Fibroblast of skin of right biceps (primary cell): ENCODE measurements at places on chromosomes 13 and 19.

DNA sequence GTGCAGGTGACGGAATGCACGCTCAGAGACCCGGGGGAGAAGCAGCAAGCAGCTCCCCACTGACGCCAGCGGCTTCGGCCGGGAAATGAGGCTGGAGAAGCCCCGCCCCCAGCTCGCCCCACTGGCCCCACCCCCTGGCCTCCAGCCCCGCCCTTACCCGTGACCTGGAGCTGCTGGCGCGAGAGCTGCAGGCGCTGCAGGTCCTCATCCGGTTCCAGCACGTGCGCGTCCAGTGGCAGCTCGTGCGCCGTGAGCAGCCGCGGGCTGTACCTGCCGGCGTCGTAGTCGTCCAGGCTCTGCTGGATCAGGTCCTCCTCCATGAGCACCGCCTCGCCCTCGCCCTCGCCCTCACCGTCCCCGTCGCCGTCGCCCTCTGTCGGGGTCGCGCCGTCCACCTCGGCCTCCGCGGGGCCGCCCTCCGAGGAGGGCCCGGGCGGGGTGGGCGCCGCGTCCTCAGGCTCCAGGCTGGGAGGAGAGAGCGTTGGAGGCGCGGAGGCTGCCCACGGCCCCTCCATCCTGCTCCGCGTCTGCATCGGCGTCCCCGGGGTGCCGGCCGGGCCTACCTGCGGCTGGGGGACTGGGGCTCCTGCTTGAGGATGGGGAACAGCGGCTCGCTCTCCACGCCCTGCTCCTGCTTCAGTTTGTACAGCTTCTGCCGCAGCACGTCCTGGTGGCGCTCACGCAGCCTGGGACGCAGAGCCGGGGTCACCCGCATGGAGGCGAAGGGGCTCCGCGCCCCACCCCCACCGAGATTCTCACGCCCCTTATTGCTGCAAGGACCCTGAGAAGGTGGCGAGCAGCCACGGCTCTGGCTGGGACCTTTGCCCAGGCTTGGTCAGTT is 6.4 kb upstream of the TBXA2R start:
- no peak for DNase-seq

GRCh38 chr13:95382916-95383315 is 81.7 kb upstream of the ABCC4 start:
- no peak for DNase-seq

GRCh38 chr13:31093145-31093885 is 68.4 kb downstream of the HSPH1 start:
- no peak for DNase-seq

- DNase-seq: no peak
Measured at GRCh38 chr13:71939186-71939585, 72.2 kb upstream of the DACH1 start.

GRCh38 chr13:88142653-88143052 is 471.5 kb downstream of the SLITRK5 start:
- DNase-seq: no peak

DNA sequence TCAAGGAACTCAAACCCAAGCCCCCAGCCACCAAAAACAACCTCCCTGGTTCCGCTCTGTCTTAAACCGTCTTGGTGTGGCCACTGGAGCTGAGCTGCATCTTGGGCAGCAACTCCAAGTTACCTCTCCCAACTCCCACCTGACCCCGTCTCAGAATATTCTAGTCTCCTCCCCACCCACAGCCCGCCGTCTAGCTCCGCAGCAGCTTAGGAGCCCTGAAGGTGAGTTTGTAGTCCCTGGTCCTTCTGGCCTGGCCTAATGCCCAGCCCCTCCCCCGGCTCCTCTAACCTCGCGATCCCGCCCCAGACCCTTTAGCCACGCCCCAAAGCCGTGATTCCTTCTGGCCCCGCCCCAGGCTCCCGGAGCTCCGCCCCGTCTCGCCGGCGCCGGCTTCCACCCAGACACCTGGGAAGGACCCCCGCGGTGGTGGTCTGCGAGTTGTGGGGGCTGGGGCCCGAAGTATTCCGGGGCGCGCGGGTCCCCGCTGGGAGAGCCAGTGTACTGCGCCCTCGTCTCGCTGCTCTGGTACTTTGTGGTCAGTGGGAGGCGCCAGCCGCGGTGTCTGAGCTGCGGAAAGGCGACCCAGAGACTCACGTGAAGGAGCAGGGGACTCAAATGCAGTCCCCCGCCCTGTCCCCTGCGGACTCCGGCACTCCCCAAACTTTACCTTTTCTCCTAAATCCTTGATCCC is 2.5 kb upstream of the LHB start:
- peak; percentile 50 for DNase-seq

DNA sequence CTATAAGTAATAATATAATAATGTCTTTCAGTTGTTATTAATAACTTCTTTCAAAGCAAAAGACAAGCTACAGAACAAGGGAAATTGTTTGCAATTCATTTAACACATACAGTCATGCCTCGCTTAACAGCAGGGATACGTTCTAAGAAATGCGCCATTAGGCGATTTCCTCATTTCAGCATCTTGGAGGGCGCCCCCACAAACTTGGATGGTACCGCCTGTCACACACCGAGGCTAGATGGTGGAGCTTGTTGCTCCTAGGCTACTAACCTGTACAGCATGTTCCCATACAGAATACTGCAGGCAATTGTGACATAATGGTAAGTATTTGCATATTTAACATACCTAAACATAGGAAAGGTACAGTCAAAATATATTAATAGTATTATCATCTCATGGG is 8.2 kb upstream of the ANKRD10 start:
- DNase-seq: no peak

DNA sequence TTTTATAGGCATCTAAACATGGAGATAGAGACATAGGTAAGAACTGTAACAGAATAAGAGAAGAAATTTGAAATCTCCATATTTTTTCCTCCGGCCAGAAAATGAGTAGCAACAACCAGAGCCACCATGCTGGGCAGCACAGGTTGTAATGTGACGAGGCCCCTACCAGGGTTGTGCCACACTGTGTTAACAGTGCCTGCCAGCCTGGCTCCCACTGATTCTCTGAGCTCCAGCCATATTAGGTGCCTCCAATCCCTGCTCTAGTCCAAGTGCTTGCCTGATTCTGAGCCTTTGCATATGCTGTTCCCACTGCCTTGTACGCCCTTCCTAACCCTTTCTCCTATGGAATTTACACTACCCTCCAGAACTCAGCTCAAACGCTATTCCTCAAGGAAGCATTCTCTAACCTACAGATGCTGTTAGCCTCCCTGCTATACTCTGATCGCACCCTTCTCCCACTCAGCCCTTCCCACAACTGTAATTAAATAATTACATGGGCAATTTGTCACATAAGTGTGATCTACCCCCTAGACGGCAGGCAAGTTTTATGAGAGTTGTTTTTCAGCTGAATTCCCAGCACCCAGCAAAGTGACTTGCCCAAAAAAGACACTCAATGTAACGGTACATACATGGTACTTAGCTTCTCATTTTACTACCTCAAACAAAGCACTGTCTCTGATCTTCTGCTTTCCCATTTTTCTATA is 37.6 kb upstream of the STARD13 start:
- no peak for DNase-seq

DNA sequence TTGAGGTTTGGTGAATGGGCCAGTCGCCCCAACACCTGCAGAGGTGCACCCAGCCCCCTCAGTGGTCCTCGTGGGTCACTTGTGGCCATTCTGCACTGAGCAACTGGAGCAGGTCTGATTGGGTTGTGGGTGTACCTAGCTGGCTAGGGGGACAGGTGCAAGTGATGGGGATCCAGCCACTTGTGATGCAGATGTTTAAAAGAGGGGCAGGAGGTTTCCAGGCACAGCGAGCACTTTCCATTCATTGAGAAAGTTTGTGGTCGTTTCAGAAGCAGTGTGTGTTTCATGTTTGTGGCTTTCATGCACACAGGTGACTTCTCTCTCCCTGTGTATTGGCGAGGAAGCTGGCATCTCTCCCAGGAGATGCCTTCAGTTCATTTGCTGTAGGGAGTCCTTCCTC is 34.7 kb downstream of the TSSK6 start:
- no peak for DNase-seq

DNA sequence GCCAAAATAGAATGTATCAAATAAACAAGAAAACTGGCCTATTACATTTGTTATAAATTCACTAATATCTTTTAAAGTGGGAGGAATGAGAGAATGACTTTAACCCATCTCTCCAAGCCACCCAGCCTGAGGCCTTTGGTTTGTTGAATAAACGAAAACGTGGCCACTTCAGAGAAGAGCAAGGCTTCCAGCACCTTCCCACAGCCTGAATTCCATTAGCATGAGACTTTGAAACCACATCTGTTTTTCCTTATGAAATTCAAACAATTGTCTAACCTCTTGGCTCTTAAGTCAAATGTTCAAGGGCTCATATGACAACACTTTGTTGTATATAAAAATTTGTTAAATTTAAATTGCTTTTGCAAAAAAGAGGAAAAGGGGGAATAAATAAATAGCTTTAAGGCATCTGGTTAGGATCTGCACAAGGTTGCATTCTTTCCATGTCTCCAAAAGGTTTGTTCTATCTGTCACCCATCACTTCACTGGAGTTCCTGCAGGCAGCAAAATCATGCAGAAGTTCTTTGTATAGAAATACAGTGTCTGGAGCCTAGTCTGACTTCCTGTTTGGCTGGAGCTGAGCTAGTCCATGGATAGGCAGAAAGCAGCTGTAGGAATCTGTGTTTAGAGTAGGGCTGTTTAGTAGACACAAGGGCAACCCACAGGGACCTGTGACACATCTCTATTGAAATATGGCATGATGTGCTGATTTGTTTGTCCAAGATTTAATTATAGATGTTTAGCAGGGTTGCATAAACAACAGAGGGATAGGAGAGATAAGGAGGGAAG is 502.3 kb downstream of the KCTD12 start:
- DNase-seq: peak; percentile 92

DNA sequence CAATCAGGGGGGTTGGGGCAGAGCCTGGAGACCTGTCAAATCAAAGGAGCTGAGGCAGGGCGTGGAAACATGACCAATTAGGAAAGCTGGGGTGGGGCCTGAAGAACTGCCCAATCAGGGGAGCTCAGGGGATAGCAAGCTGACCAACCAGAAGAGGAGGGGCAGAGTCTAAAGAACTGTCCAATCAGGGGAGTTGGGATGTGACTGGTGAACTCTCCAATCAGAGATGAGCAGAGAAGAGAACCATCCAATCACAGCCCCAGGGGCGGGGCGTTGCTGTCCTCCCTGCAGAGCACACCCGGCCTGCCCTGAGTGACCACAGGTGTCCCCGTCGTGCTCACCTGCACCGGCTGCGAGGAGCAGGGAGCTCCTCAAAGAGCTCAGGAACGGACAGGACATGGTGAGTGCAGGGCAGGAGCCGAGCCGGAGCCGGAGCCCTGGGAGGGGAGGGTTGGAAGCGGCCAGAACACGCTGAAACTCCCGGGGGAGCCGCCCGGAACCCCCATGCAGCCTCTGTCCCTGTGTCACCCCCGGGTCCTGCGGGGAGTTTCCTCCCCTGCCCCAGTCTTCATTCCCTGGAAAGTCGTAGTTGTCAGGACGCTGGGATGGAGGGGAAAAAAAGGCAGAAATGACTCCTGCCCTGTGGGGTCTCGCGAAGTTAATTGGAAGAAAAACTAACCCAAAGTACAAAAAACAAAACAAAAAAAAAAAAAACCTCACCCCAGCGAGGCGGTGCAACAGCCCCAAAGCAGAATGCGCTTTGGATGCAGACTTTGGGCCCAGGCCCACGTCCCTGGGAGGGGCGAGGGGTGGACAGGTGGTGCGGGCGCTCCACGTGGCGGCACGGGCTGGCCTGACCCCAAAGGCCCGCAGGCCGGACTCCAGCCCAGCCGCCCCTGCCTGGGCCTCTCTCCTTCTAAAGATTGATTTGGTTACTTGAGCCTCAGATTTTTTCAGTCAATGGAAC is at the start of gene ZNF556:
TSS of gene ZNF556 (plus strand) at position 311 of the 967 bp plus-strand sequence. CDS start at position 398, 87 bp downstream.
- DNase-seq: no peak

DNA sequence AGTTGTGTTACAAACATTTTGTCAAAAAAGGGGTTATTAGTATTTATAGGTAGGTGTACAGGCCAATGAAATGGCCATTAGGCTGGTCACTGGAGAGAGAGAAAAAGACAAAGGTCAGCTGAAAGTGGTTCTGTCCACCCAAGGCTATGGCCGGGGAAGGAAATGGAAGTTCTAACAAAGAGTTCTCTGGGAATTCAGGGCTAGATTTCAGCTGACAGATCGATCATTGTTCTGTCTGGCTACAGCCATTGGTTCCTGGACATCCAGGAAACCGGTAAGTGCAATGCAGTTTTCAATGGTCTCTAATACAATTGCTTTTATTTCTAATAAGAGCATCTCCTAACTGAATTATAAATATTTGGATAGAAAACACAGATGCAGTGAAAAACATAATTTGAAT is 42.5 kb downstream of the MBNL2 start:
- DNase-seq: no peak

- peak; percentile 56 for DNase-seq
Measured at GRCh38 chr13:30300596-30300995, 6.8 kb downstream of the KATNAL1 start.

GRCh38 chr13:41751734-41752445 is 209.0 kb downstream of the VWA8 start:
- DNase-seq: no peak

DNA sequence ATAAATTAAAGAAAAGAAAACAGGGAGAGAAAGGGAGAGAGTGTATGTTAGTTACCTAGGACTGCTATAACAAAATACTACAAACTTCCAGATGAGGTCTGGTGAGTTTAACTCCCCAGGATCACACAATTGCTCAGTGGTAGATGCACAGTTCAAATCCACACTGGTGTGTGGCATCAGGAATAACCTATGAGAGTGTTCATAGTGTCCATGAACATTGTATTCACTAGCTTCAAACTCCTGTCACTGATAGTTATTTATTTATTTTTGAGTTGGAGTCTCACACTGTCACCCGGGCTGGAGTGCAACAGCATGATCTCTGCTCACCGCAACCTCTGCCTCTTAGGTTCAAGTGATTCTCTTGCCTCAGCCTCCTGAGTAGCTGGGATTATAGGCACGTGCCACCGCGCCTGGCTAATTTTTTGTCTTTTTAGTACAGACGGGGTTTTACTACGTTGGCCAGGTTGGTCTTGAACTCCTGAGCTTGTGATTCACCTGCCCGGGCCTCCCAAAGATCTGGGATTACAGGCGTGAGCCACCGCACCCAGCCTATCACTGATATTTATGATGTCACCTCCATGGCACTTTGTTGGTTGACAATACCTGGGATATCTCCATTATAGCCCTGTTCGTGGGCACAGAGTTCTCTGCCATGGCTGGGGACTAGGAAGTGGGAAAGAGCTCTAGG is at the start of gene NFILZ:
TSS of gene NFILZ (plus strand) at position 638 of the 688 bp plus-strand sequence. CDS start 46,133 bp downstream, outside the sequence.
- DNase-seq: no peak

DNA sequence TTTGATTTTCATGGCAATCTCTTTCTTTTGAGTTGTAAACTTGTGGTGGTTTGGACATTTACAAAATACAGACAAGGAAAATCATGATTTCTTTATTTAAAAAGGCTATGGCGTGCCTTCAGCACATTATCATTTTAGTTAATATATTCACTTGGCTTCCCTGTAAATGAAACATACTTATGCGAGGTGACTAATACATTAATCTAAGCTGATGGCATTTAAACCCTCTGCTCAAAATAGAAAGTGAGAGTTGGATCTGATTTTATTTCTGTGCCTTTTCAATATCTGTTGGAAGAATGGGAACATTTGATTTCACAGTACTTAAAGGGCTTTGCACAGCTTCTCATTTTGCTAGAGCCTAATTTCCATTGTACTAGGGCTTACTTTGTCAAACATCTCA is 289.8 kb downstream of the MTUS2 start:
- DNase-seq: no peak

- DNase-seq: no peak
Measured at GRCh38 chr13:94328381-94329041, 151.0 kb downstream of the DCT start.

- no peak for DNase-seq
Measured at GRCh38 chr19:29577649-29577963, 28.5 kb upstream of the POP4 start.
